ENCODE measurements at places on chromosomes 7 and 10.

DNA sequence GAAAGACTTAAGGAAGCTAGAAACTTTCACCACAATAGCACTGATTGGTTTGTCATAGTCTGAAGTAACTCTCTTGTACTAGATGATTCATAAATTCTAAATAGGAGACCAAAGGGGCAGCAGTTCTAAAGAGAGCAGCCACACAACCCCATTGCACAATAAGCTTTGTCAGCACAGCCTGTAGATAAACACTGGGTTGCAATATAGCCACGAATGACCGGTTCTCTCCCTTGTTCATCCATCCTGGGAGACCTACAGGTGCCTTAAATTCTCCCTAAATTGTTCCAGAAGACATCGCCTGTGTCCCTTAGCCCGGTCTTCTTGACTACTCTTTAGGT, 167.0 kb downstream of the SNX13 start:
- no peak for DNase-seq

- DNase-seq: no peak
Measured at GRCh38 chr10:69363666-69364065, 53.1 kb downstream of the TACR2 start.

DNA sequence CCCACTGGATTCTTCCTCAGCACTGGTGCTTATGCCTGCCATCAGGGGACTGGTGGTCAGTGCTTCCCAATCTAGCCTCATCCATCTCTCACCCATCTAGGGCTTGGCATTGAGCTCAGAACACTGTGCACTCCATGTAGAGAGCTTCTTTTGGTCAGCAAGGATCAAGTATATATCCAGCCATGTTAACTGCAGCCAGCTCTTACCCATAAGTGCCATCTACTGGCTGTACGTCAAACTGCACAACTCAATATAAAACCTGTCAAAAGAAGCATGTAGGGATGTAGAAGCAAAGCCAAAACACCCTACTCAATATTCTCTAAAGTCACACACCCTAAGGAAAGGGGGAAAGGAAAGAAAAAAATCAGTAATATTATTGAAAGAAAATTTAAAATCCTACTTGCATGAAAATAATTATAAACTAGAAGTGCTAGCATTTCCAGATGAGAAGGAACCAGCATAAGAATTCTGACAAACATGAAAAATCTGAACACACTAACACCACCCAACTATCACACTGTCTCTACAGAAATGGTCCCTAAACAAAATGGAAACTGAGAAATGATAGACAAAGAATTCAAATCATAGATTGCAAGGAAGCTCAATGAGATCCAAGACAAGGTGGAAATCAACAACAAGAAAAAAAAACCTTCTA, 531.1 kb upstream of the STEAP1 start:
- DNase-seq: peak; percentile 23

DNA sequence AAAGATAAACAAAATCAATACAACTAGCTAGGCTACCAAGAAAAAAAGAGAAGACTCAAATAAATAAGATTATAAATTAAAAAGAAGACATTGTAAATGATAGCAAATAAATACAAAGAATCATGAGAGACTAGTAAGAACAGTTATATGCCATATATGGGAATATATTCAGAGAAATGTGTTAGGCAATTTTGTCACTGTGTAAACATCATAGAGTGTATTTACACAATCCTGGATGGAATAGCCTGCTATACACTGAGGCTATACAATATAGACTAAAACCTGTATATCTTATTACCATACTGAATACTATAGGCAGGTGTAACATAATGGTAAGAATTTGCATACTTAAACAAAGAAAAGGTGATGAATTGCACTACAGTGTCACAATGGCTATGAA, 717.4 kb downstream of the PARD3 start:
- no peak for DNase-seq

DNA sequence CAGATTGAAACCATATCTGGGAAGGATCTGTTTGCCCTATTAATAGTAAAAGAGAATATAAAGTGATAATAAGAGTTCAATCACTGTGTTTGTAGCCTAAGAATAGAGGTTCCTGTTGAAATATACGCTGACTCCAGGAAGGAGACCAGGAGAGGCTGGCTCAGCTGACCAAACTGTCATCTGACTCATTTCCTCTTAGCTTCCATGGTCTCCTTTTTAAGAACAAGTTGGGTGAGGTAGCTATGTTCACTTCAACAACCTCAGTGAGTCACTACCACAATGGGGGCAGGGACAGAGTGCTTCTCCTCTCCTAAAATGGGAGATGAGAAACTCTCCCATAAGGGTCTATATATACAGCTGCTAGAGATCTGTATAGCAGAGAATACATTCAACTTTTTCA, 543.3 kb downstream of the CALN1 start:
- no peak for DNase-seq

DNA sequence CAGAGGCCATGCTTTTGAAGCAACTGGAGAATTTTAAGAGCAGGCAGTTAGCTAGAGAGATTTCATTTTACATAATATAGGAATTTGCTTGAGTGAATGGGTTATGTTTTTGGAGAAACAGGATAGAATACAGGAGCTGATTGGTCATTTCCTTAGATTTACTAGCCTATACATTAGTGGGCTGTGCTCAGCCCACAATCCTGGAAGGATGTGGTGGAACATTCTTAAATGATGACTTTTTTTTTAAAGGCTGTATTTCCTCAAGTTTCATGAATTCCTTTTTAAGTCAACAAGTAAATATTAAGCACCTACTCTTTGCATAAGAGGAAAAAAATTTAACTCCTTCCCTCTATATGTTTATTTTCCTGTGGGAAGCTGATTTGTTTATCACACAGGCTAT, 314.4 kb upstream of the BMPER start:
- no peak for DNase-seq

DNA sequence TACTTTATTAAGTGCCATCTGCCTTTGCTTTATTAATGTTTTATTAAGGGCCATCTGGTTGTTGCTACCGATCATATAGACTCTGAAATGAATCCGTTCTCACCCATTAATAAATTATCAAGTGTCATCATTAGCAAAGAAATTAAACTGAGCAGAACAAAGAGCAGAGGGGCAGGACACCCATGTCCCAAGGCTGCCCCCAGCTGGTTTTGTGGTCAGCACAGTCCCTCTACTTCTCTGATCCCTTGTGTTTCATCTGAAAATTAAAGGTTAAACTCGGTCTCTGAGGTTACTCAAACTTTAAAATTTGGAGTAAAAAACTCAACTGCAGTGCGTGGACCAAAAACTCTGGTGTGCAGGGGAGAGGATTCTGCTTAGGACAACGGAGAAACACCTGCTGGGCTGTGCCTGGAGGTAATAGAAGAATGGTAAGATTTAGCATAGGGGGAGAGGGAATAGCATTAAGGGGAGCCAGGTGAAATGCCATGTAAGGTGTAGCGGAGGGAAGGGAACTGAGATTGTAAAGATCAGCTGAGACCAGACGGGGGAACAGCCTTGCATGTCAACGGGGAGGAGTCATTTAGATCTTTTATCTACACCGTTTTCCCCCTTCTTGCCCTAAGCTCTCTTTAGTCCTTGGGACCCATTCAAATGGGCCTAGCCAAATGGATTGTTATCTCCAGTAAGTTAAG, 10.8 kb upstream of the GSDME start:
- no peak for DNase-seq

GRCh38 chr7:100532165-100533022, 6.6 kb upstream of the AGFG2 start:
- no peak for DNase-seq

DNA sequence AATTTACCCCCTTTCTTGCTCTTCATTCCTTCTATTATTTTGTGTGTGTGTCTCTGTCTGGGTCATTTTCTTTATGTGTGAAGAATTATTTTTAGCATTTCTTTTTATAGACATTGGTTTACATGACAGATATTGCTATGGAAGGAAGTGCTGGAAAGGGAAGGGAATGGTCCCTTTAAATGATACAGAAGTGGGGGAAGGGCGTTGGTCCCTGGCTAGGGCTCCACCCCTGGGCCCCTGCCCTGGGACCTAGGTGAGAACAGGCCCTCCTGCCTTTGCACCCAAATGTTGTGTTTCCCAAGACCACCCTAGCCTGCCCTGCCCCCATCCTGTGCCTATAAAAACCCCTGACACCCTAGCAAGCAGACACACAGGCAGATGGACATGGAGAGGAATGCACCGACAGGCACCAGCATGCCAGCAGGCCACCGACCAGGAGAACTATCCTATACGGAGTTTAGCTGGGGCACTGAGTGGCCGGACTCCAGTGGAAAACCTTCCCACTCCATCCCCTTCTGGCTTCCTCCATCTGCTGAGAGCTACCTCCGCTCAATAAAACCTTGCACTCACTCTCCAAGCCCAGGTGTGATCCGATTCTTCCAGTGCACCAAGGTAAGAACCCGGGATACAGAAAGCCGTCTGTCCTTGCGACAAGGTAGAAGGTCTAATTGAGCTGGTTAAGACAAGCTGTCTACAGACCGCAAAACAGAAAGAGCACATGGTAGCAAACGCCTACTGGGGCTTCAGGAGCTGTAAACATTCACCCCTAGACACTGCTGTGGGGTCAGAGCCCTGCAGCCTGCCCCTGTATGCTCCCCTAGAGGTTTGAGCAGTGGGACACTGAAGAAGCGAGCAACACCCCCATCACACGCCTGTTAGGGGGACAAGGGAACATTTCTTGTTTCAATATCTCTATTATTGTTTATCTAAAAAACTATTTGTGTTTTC, 515.7 kb downstream of the SORCS1 start:
- DNase-seq: no peak

DNA sequence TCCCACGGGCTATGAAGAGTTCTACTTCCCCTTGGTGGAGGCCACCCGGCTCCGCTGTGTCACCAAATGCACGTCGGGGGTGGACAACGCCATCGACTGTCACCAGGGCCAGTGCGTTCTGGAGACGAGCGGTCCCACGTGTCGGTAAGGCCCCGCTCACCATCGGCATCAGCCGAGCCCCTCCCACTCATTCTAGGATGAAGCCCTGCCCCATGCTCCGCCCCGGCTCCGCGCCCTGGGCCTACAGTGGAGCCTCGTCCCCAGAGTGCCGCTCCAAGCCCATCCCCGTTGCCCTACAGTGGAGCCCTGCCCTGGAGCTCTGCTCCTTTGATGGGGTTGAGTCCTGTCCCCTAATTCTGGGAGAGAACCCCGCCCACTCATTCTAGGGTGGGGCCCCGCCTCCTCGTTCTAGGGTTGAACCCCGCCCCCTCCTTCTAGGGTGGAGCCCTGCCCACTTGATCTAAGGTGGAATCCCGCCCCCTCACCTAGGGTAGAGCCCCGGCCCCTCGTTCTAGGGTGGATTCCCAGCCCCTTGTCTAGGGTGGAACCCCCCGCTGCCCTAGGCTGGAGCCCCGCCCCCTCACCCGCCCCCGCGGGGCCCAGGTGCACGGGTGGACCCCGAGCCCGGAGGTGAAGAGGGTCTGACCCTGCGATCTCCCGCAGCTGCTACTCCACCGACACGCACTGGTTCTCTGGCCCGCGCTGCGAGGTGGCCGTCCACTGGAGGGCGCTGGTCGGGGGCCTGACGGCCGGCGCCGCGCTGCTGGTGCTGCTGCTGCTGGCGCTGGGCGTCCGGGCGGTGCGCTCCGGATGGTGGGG, 3.4 kb upstream of the MUC12 start:
- DNase-seq: peak; percentile 91

- DNase-seq: no peak
Measured at GRCh38 chr7:37212051-37212450, 236.6 kb downstream of the ELMO1 start.

DNA sequence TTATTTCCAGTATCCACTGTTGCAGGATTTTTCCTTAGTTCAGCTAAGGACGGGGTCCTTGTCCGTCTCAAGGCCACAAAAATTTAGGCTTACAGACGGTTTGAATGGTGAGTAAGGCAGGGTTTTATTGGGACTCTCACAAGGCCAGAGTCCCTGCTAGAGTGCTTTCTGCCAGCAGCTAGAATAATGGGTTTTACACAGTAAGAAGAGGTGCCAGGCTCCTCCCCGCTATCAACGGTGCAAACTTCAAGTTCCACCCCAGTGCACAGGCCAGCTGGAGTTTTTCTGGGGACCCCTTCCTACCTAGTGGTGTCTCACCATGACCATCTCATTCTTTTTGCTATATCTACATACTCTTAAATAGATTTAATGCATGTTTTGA, 198.5 kb upstream of the KCTD7 start:
- DNase-seq: no peak

DNA sequence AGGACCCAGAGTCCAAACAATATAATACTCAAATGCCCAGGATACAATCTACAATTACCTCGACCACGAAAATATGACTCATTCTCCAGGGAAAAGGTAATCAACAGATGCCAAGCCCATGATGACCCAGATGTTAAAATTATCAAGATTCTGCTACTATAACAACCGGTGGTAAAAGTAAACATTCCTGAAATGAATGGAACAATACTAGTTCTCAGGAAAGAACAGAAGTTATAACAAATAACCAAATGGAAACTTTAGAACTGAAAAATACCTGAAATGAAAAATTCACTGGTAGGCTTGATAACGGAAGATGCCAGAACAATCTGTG, 34.1 kb upstream of the GUSB start:
- DNase-seq: no peak

GRCh38 chr7:148084138-148084537, 506.4 kb upstream of the C7orf33 start:
- DNase-seq: peak; percentile 12

DNA sequence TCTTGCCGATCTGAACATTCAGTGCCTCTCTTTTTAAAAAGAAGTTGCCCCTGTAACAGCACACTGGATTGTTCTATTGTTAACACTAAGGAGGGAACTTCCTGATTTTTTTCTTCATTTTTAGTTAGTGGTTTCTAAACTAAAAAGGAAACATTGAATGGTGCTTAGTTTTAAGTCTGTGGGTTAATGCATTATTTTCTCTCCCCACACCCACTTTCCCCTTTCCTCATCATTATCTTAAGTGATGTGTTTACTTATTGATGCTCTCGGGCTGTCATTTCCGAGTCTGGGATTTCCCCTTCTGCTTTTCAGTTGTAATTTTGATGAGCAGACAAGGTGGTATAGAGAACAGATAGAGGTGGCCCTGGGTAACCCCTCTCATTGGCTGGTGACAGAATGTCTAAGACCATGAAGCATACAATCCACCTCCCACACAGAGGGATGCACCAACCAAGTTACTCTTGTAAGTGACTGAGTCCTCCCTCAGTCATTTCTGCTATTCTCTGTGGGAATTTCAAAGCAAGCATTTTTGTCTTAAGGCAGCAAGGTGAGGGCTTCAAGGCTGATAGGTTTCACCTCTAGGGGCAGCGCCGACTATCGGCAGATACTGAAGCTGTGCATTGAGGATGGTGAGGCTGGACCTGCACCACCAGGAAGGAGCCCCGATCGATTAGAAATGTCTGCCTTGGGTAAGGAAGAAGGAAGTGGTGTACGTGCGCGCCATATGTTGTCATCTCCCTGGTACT, 49.5 kb downstream of the CHN2 start:
- DNase-seq: peak; percentile 29

- no peak for DNase-seq
Measured at GRCh38 chr10:115801457-115801856, 471.5 kb downstream of the GFRA1 start.

DNA sequence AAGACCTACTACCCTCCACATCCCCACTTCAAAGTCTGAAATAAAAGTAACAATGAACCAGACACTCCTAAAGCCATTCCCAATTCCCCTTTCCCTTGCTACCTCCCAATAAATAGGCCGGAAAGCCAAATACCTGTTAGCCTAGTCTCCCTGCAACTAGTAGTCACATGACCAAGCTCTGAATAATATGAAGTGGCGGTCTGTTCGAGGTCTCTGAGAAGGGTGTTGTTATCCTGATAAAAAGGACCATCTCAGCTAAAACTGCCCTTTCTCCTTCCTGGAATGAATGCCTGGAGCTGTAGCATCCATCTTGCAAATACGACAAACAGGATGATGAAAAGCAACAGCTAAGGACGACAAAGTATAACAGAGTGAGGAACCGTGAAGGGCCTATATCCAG, 6.0 kb downstream of the KIF5B start:
- no peak for DNase-seq

- DNase-seq: no peak
Measured at GRCh38 chr7:129118182-129118581, 26.3 kb upstream of the TSPAN33 start.
